ENCODE measurements at places on chromosomes 4 and X.

DNA sequence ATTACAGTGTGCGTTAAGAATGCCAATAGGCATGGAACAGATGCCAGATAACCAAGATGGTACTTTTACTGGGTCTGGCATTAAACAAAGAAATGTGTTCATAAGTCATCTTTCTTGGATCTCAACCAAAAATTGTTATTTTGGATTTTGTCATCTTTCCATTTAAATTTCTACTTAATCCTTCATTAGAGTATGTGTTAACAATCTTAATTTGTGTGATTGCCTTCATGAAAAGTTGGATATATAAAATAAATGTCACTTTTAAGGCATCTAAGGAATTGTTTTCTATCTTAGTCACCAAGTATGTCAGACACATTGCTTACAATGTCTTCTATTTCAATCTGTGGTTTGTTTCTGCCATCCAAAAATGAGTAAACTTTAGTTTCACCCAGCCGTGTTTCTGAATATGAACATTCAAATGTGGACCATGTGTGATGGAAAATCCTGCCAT is 87.5 kb downstream of the PALLD start:
- peak; percentile 64 for DNase-seq

GRCh38 chrX:12753366-12753765 is 37.8 kb upstream of the PRPS2 start:
- DNase-seq = no peak

GRCh38 chrX:20906571-20906970 is 467.6 kb upstream of the CNKSR2 start:
- peak; percentile 51 for DNase-seq

GRCh38 chrX:138708268-138708667 is 3.2 kb downstream of the FGF13 start:
- no peak for DNase-seq

DNA sequence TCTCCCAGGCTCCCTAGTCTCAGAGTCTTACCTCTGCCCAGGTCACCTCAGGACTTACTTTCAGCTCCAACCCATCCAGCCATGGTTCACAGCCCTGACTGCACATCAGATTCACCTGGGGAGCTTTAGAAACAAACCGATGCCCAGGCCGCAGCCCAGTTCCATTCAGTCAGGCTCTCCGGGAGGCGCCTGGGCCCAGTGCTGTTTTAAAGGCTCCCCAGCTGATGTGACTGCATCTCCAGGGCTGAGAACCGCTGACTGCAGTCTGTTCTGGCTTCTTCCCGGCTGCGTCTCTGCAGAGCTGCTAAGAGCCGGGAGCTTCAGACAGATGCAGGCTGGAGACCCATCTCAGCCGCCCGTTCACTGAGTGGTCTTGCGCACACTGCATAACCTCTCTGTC is 44.4 kb upstream of the LGI2 start:
- DNase-seq = no peak

DNA sequence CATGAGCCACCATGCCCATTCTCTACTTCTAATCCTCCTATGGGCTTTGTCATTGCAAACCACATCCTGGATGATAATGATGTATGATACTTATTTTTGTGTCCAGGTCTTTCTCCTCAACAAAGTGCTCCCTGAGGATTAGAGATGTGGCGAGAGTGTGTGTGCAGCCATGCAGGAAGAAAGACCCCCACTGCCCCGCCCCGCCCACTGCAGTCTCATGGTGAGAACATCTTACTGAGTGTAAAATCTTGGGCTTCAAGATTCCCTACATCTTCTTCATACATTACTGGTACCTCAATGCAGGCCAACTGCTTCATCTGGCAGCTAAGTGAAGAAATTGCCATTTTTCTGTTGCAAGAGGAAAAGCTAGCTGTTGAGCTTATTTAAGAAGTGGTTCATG is 25.9 kb upstream of the MAP3K15 start:
- no peak for DNase-seq

DNA sequence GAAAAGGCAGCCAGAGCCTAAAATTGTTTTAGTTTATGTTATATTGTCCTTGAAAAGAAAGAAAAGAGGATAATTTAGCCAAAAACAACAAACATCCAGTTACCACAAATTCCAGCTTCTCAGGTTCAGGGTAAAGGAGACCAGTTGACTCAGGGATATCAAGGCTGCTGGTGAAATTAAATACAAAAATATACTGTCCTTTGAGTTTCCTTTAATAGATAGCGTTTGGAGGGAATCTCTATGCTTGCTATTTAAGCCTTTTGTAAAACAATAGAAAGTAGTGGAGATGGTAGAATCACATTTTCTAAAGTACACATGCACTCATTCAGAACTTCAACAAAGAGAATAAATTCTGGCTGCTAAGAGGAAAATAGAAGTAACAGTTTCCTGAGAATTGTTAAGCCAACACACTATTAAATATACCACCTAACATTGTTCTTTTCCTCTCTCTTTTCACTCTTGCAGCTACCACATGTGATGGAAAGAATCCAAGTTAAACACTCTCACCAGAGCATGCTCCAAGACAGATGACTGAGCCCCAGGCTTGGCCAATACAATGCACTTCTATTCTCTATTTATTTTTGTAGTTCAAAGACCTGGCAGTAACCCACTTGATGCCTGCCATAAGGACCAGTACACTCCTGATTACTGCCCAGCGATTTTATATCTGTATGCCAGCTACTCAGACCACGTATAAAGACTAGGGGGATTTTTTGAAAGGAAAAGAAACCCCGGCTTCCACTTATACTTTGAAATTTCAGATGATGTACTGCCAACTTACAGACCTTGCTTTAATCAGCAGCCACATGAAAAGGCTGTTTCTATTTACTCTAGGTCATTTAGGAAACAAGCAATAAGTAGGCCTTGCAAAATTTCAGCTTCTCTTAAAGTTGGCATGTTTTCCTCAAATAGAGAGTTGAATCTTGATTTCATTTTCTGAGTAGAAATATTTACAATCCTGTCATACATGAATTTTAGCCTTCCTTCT is 756.9 kb downstream of the FAT4 start:
- DNase-seq = peak; percentile 86

DNA sequence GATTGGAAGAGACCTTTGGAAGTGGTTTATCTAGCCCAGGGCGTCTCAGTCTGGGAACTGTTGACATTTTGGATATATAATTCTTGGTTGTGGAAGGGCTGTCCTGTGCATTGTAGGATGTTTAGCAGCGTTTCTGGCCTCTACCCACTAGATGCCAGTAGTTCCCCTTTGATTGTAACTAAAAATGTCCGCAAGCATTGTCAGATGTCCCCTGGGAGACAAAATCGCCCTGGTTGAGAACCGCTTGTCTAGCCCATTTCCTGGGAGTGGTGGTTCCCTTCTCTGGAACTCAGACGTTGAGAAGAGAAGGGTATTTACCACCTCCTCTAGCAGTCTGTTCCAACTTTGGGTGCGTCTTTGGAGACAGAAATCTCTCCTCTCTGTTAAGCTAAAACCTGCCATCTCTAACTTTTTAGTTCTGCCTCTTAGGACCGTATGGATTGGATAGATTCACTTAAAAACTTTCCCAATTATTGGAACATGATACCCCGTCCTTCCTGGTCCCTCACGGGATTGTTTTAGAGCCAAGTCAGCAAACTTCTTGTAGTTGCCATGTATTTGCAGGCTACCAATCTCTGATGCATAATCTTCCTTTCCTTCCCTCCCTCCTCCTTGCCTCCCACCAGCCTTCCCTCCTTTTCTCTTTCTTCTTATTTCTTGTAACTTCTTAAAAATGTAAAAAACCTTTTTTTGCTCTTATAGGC is 13.9 kb downstream of the TMEM165 start:
- peak; percentile 57 for DNase-seq

DNA sequence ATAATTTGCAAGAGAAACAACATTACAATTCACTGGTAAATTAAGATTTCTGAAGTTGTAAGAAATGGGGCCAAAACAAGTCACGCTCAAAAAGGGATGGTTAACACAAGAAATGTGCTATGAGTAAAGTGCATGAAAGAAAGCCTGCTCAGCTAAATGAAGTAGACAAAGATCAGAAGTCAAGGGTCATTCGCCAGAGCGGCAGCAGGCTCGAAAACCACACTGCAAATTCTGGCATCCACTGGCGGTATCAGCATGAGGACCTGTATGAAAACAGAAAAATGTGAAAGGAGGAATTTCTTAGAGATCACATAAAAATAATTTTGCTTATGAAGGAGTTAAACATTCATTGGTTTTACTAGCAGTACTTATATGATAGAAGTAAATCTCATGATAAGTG is 49.6 kb downstream of the FBXL5 start:
- no peak for DNase-seq

DNA sequence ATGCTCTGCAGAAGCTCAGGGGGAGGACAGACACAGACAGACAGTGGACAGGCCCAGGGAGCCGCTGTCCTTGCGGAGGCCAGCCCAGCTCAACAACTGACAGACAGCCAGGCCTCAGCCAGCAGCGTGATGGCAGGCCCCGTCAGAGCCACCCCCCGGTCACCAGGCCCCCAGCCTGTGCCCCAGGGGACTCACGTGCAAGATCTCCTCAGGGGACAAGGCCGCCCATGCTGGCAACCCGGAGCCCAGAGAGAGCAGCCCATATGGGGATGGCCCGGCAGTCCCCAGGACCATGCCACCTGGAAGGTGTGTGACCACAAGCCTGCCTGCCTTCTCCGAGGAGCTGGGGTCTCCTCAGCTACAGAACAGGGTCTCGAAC is 28.0 kb upstream of the MXD4 start:
- DNase-seq = no peak

GRCh38 chr4:144714166-144714565 is 68.2 kb downstream of the HHIP start:
- DNase-seq = peak; percentile 44

- no peak for DNase-seq
Observed at GRCh38 chr4:70182517-70183167, 12.9 kb upstream of the ODAM start.

- DNase-seq = no peak
Observed at GRCh38 chr4:47698837-47699236, 139.0 kb downstream of the CORIN start.

GRCh38 chr4:30828264-30828926 is 108.2 kb downstream of the PCDH7 start:
- DNase-seq = no peak

- no peak for DNase-seq
Observed at GRCh38 chr4:150581641-150582051, 305 bp upstream of the MAB21L2 start.

DNA sequence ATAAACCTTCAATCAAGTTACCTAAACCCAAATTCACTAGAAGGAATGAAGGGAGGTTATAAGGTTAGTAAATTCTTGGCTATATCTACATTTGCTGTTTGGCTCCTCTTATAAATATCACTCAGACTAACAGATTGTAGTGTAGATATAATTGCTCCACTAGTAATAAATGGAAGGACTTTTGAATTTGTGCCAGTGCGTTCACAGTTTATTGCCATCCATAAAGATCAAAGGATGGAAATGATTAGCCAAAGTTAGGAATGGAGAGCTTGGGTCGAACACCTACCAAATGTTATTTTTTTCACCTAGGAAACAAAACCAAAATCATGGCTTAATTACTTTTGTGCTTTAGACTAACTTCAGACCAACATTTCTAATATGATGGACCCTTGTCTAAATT is 9.2 kb downstream of the DTHD1 start:
- no peak for DNase-seq
